ENCODE measurements at places on chromosomes 7 and 10. TPM values are rescaled to one million over a fixed set of nuclear protein-coding genes. Genes with fewer than 3 reads are reported as not detected.

DNA sequence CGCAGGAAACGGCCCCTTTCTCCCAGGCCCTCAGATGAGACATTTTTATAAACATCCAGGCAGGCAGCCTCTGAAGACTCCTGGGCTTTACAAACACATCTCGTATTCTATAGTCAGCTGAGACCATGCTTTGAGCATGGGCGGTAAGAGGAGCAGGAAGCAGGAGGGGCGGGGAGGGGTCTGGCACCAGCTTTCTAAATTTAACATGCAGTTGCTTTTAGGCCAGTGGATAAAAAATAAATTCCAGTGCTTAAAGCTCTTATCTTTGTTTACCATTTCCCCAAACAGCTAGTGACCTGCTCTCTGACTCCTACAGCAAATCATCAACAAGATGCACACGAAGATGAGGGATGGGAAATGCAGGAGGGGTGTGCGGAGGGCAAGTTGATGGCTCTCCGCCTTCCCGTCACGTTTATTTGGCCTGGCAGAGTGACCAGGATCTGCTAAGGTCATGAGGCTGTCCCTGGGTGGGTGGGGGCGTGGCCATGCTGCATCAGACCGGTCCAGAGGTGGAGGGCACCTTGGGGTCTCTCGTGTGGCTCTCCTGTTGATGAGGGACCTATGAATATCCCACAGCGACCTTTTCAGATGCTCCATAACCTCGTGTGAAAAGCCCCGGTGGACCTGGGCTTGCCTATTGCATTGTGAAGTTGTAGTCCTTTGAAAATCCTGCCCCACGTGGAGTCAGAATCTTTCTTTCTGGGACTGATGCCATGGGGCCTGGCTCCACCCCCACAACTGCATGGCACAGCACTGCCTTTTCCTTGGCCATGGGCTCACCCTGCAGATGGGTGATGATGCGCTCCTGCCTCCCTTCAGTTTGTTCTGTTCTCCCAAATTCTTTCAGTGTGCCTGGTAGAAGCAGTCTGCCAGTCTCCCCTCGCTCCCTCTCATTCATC, 67.5 kb downstream of the PARP12 start:
- DNase-seq = no peak

TAS2R5 gene
- polyA plus RNA-seq = 10.0 TPM

DNA sequence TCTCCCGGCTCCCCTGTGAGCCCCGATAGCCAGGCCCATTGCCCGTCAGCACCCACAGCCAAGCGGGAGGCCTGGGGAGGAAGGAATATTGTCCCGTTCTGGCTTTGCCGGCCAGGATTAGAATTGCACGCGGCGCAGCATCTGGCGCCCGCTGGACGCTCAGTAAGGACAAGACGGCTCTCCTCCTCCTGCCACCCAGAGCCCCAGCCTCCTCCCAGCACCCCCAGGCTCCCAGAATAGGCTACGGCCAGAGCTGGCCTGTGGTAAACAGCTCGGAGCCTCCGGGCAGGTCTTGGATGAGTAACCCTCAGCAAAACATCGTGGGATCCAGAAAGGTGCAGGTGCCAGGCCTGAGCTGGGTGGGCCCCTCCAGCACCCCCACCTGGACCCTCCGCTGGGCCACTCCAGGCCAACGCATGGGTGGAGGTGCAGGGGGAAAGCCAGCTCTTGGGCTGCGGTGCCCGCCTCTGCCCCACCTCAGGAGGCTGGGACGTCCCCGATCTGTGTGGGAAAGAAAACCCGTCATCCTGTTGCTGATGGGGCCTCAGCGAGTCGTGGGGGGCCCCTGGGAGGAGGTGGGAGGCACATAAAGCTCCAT, 5.8 kb upstream of the FAM20C start:
- DNase-seq = no peak

- no peak for DNase-seq
Measured at GRCh38 chr7:70480927-70481569, 650.9 kb upstream of the GALNT17 start.

PDE1C gene
- 4.4 TPM for polyA plus RNA-seq

GRCh38 chr7:108247614-108248013, 117.5 kb upstream of the LAMB4 start:
- DNase-seq = no peak

GRCh38 chr7:116315803-116316202, 105.5 kb downstream of the TES start:
- DNase-seq = no peak

GRCh38 chr10:71432956-71433767, 36.4 kb downstream of the CDH23 start:
- DNase-seq = no peak

NAT16 gene
- polyA plus RNA-seq = not detected

DNA sequence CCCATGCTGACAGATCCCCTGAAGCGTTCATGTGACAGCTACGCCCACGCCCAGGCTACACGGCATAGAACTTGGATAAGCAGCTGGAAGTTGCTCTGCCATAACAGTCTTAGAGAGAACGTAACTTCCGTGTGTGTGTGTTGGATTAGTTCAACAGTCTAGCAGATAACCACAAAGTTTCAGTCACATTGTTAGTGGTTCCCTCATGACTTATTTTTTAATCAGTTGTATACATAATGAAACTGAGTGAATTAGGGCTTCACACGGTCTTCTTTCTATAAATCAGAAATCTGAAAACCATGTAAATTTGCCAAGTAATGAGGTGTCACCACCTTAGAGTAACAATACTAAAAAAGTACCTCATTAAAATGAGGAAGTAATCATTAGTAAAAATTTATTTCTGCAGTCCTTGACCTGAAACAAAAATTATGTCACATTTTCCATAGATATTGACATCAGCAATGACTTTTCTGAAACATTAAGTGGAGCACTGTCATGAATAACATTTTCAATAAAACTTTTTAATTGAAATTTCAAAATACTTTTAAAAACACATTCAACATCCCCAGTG, 21.7 kb upstream of the MACC1 start:
- no peak for DNase-seq

SOSTDC1 gene
- 50.0 TPM for polyA plus RNA-seq

RNF32 gene
- 2.7 TPM for polyA plus RNA-seq
